Head of caudate nucleus (tissue), 42 donors: ENCODE measurements at places on chromosomes 16 and 17.

- no peak for DNase-seq
These were observed 12.1 kb downstream of the METRNL start for GRCh38 chr17:83091257-83092141.

- DNase-seq: peak; percentile 76
These were observed 39.1 kb downstream of the CPNE2 start for GRCh38 chr16:57131351-57131970.

DNA sequence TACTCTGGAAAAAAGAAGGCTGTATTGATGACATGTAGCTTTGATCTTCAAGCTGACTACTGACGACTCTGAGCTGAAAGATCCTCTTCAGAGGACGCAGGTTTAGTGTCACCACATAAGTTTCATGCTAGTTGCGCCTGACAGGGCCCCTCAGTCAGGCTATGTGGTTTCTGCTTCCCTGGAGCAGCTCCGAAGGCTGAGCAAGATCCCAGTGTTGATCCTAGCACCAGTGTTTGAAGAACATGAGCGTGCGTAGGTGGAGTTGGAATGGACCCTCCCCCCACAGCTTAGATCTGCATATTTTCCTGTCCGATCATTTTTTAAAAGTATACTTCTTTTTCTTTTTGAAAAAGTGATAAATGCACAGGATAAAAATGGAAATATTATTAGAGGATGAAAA is 17.3 kb downstream of the BANP start:
- no peak for DNase-seq

DNA sequence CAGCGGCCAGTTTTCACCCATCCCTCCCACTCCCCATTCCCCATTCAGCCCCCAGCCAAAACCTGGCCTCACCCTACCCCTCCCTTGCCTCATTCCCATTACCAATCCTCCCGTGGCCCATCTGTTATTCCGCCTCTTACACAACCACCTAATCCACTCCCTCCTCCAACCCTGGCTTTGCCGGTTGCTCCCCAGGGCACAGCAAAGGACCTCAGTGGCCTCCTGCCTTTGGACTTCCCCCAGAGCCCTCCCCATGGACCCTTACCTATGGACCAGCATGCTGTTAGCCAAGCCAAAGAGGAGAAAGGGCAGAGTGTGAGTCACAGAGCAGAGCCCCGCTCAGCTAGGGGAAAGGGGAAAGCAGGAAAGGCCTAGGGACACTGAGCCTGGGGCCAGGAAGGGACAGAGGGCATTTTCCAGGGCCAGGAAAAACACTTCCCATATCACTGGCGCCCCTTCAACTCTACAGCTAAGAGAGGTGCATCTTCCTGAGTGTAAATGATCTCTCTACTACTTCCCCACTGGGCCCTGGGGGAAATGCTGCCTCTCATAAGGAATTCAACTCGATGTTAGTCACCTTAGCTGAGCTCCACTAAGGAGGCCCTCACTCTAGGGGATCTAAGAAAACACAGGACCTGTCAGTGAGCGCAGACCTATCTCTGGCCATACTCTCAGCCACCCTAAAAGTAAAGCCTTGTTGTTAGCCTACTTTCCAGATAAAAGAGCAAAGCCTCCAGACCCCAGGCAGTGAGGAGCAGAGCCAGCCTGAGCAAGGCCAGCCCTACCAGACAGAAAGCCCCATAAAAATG is 10.6 kb downstream of the PEMT start:
- no peak for DNase-seq

DNA sequence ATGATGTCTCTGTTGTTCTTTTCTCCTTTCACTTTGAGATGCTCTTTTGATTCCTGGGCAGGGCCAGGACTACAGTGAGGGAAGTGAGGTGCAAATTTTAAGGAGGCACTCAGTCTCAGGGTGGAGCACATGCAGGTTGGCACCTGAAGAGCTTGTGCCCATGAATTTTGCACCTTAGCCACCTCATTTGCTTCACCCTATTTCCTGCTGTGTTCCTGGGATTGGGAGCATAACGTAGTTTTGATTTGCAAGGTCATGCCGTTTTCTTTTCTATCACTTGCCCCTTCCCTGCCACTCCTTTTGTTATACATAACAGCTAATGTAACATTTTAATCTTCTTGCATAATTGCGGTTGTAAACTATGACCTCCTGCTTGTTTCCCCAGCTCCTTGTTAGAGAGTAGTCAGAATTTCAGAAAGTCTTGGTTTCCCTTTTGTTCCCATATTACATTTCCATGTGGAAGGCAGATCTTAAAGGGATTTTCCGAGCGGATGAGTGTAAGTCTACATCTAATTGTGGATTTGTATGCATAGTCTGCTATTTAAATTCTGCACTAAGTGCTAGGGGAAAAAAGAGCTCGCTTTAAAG is 9.8 kb downstream of the PMFBP1 start:
- no peak for DNase-seq

DNA sequence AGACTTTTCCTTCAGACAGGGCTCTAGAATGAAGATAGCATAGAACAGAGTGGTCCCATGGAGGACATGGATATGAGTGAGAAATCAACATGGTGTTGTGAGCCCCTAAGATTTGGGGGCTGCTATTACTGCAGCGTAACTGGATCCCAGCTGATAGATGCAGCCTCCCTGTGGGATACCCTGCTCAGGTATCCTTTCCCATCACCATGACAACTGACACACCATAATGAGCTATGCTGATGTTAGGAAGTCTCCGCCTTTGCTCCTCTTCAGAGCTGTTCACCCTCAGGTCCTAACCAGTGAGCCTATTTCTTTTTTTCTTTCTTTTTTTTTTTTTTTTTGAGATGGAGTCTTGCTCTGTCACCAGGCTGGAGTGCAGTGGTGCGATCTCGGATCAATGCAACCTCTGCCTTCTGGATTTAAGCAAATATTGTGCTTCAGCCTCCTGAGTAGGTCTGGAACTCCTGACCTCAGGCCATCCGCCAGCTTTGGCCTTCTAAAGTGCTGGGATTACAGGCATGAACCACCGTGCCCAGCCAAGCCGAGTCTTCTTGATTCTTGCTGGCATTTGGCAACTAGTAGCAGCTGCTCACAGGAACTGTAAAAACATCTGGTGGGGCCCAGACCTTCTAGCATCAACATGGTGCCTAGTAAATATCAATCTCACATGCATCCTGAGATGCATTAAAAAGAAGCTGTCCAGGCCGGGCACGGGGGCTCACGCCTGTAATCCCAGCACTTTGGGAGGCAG is 17.1 kb downstream of the STX4 start:
- no peak for DNase-seq

DNA sequence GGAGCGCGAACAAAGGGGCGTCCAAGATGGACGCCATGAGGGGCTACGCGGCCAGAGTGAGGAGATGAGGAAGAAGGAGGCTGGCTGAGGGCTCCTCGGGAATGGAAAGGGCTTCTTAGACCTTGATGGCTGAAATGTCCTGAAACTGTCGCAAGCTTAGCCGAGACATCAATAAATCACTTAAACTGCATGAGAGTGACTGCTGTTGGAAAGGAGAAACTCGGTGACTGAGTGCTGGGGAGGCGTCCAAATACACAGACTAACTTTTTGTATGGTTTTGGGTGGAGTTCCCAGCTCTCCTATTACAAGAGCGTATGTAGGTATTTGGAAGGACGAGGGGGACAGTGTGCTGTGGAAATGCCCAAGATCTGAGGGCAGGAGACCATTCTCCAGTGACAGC is 1.4 kb upstream of the GEMIN4 start:
- no peak for DNase-seq

DNA sequence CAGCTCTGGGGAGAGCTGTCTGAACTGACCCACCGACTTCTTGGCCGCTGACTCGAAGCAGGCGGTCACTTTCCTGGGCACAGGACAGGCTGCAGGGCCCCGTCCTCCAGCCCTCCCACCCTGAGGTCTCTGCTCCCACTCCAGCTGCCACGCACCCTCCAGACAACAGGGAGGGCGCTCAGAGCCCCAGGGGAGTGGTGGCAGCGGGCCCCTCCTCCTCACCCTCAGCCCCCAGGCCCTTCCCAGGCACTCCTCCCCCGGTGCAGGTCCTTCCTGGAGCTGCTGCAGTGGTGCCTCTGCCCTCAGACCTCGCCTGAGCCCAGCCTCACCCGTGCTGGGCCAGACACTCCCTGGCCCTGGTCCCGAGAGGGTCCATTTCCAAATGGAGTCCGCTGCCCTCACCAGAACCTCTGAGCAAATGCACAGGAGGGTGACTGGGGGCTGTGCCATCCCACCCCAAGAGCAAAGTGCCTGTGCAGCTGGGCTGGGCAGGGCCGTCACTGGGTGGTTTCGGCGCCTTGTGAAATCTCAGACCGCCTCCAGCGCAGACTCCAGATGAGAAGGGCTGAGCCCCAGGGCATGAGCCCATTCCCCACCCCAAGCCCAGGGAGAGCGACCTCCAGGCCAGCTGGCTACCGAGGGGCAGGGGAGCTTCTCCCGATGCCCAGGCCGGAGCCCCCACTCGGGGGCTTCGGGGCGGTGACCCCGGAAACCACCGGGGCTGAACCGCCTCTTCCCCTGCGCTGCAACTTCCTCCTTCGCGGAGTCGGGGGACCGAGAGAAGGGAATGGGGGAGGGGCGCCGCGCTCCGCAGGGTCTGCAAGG is 717 bp downstream of the CYBA start:
- no peak for DNase-seq

GRCh38 chr17:66426397-66427033 is 124.1 kb downstream of the PRKCA start:
- no peak for DNase-seq

- peak; percentile 51 for DNase-seq
These were observed 527 bp downstream of the SIAH1 start for GRCh38 chr16:48384520-48385252.

DNA sequence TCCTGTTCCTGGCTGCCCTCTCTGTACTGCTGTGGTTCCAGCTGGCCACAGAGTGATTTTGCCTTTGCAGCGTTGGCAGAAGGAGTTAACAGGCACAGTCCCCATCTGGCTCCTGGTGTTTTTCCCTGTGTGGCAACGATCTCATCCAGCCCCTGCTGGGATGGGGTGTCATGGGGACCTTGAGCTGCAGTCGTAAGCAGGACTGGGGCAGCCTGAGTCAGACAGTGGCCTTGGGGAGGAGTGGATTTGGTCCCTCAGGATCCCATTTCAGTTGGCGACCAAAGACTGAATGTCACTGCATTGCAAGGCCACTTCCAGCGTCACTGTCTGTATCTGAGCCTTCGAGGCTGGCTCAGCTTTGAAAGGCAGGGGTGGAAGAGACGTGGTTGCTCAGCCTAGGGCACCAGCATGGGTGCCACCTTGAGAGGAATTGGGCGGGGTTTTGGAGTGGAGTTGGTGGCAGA is 11.9 kb downstream of the TMEM94 start:
- DNase-seq: no peak

DNA sequence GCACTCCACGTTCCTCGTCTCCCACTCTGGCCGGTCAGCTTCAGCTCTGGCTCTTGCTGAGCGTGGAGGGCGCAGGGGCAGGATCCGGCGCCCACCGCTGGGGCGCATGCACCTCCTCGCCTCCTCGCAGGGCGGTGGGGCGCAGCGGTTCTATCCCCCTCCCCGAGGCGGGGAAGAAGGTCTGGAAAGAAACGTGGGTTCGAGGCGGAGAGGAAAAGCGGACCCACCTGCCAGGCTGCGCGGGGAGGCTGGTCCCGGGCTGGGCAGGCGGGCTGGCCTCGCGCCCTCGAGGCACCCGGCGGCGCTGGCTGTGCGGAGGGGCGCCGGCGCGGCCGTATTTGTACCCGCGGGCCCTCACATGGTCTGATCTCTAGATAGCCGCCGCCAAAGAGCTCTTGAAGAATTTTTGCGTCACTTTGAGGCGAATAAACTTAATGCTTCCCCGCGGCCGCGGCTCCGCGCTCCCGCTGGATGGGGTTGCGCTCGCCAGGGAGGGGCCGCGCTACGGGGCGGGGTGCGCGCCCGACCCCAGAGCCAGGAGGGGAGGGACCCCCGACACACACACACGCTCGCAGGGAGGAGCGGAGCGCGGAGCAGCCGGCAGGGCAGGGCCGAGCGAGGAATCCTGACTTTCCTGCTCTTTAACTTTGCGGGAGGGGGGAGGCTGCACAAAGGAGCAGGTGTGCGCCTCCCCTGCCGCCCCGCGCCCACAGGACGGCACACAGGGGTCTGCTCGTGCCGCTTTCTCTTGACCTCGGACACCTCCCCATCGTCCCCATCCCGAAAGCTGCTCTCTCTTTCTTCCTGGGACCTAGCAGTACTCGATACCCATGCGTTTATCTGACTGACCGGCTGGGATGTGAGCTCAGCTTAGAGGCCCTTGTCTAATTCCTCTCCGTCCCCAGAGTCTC is at the start of gene SLC6A4:
Gene SLC6A4 (minus strand): TSS at position 312 of the 911 bp plus-strand sequence. CDS start 13,739 bp downstream, outside the sequence.
- DNase-seq: no peak

GRCh38 chr17:28645576-28645939 is 600 bp upstream of the BLTP2 start:
- DNase-seq: no peak

DNA sequence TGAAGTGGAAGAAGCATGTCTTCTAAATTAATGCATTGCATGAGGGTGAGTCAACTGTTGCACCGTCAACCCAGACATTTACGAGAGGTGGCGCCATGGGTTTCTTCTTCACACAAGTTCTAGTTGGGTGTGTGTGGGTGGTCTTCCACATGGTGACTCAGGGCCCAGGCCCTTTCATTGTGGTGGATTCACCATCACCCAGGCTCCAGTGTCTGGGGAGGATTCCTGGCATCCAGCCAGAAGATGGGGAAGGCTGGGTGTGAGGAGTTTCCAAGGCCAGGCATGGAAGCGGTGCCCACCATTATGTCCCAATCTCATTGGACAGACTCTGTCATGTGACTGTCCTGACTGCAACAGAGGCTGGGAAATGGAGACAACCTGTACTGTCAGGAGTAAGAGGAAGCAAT is 21.4 kb upstream of the JPH3 start:
- peak; percentile 11 for DNase-seq

DNA sequence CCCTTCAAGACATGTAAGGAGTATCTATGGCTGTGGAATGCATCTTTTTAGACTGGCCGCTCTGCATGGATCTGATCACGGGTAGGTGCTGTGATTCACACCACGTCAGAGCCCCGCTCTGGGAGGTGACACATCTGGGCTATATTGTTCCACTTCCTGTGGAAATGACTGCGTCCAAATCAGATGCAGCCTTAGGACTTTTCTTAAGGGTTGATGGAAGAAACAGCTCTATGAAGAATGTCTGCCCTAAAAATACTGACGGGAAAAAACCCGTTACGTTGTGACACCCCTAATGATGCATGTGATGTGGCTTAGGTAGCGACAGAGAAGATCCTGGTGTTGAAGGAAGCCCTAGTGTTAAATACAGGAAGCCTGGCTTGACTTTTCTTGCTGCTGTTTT is 12.2 kb downstream of the BANP start:
- DNase-seq: no peak

GRCh38 chr17:79878329-79878947 is 39.2 kb upstream of the CBX4 start:
- no peak for DNase-seq

- no peak for DNase-seq
These were observed 102.2 kb downstream of the CMIP start for GRCh38 chr16:81546781-81547180.

- no peak for DNase-seq
These were observed 45.4 kb downstream of the CDH1 start for GRCh38 chr16:68782198-68783174.

DNA sequence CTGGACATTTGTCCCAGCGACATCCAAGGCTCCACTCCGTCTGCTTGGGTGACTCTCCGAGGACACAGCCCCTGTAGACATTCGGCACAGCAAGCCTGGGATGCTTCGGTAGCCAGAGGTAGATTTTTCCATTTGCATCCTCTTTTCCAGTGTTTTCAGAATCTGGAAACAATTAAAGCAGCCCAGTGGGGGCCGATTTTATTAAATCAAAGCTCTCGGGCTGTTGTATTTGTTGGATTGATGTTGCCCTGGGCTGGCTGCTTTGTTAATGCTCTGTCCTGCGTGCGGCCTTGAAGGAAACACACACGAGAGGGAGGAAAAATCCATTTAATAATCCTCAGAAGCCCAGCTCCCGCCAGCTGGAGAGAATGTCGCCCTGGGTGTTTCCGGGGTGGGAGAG is 158.1 kb upstream of the CIBAR2 start:
- no peak for DNase-seq

GRCh38 chr16:68368301-68368888 is 57.6 kb downstream of the PRMT7 start:
- DNase-seq: no peak
